ENCODE measurements at places on chromosomes 16 and 17.

DNA sequence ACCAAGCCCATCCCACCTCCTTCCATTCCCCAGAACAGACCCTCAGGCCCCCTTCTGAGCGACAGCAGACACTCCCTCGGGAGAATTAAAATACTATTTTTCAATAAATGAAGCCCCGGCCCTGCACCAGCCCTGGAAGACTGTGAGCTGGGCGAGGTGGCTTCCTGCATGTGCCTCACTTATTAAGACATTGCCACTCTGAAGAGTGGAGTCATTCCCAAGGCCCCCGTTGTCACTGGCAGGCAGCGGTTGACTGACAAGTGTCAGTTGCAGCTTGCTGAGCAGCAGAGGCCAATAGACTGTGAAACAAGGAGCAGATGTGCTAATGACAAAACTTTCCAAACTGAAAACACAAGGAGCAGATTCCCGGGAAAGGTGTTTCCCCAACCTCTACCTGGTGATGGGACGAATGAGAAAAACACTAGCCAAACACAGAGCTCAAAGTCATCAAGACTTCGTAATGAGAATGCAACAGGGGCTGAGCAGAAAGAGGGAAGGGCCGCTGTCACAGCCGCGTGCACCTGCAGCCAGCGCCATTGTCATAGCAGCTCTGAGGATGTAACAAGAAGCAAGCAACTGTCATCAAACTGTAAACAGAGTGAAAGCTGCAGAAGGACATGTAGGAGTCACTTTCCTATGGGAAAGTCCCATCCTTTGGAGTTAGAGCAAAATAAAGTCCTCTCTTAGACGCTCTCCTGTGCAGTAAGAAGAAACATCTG lies 232.1 kb downstream of the C16orf78 start:
- DNase-seq = no peak

- no peak for DNase-seq
These were observed 134.9 kb downstream of the SOCS1 start for GRCh38 chr16:11121083-11121608.

DNA sequence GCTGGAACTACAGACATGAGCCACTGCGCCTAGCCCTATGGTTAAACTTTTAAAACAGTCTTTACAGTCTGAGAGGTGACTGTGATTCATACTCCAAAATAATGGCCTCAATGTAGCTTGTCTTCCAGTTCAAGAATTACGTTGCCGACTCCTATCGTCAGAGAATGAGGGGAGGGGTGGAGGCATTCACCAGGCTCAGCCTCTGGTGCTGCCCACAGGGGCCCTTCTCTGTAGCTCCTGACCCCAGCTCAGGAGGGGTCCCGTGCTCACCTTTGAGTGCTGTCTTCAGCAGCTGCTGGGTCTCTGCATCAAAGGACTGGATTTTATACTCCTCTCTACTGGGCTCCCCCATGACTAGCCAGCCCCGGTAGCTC lies 1.2 kb downstream of the MIF4GD start:
- DNase-seq = no peak

GRCh38 chr16:426906-427249 lies 1.4 kb downstream of the RAB11FIP3 start:
- no peak for DNase-seq

DNA sequence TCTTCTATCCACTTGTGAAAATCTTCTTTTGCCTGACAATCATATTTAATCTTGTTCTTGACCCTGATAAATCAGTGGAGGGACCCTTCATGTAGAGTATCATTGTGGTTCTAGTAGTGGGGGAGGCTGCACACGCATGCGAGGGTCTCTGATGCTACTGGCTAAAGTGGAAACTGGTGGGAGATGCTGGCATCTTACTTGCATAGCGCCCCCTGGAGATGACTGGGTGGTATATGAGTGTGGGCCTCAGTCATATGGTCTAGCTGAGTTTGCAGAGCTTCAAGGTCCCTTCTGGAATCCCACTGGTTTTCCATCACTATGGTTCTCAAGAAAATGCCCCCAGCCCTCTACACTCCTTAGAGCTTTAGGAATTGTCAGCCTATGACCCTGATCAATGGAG lies 236.4 kb upstream of the AXIN2 start:
- DNase-seq = no peak

DNA sequence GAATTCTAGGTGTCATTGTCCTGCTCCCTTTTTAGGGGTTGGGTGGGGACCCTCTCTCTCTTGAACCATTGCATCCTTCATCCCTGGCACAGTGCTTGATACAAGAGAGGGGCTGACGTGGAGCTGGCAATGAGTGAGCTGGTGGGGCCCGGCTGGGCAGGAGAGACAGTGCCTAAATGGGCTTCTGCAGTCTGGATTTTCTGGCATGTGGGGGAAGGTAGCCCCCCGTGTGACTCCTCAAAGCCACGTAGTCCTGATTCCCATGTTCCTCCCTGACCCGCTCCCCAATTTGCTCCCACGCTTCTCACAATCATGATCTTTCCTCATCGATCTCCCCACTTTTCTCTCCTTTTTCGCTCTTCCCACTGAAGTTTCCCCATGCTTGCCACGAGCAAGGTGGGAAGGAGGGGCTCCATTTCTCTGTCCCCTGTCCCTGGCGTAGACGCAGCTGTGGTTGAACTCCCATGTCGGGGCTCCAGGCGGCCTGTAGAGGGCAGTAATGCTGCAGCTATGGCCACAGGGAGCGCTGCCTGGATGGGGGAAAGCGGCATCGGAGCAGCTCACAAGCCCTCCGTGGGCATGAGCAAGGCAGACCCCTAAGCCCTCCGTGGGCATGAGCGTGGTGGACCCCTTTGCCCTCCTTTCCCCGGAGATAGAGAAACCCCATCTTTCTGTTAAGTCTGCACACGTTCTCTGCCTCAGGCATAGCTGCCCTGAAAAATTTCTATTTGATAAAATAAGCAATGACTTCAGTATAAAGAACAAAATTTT lies 47.5 kb downstream of the HAPSTR1 start:
- peak; percentile 41 for DNase-seq
